ENCODE measurements at places on chromosomes 5 and 9.

DNA sequence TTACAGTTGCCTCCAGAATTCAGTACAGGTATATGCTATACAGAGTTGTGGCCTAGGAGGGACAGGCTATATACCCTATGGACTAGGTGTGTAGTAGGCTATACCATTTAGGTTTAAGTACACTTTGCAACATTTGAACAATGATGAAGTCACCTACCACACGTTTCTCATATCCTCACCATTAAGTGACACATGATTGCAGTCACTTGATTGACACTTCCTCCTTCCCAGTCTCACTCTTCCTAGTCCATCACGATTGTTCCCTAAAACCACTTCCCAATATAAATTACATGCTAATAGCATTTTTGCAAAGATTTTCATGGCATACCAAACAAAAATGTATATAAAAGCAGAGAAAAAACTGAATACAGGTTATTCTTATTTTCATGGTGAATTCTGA, 312.2 kb downstream of the EPB41L4A start:
- no peak for DNase-seq

DNA sequence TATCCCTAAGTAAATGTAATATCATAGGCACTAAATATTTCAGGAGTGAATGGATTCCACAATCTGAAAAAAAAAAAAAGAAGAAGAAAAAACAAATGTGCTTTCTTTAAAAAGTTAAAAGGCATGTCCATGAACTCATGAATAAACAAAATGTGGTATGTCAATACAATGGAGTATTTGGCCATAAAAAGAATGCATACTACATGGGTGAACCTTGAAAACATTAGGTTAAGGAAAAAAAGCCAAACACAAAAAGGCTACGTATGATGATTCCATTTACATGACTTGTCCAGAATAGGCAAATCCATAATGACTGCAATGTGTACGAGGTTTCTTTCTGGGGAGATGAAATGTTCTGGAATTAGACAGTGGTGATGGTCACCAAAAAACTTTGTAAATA, 45.3 kb downstream of the FNIP1 start:
- DNase-seq = no peak

GRCh38 chr5:96492459-96493047, 59.5 kb upstream of the PCSK1 start:
- no peak for DNase-seq

DNA sequence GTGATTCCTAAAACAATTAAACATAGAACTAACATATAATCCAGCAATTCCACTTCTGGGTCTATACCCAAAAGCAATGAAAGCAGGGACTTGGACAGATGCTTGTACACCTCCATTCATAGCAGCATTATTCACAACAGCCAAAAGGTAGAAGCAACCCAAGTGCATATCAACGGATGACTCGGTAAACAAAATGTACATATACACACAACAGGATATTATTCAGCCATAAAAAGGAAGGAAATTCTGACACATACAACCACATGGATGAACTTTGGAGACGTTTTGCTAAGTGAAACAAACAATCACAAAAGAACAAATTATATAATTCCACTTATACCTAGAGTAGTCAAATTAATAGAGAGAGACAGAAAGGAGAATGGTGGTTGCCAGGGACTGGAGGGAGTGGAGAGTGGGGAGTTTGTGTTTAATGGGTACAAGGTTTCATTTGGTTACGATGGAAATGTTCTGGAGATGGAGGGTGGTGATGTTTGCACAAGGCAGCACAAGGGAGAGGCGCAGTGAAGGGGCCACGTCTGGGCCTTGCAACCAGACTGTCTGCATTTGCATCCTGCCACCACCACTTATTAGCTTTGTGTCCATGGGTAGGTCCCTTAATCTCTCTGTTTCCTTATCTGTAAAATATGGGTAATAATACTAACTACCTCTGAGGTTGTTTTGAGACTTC, 36.3 kb upstream of the RLN1 start:
- DNase-seq = no peak

GRCh38 chr5:116002116-116002906, 30.0 kb upstream of the ARL14EPL start:
- DNase-seq = no peak

GRCh38 chr5:157596487-157596886, 20.9 kb upstream of the ADAM19 start:
- no peak for DNase-seq

- DNase-seq = no peak
These were observed 227.8 kb upstream of the SLC24A2 start for GRCh38 chr9:20016611-20017010.

GRCh38 chr9:22529426-22530199, 83.0 kb downstream of the DMRTA1 start:
- DNase-seq = no peak

DNA sequence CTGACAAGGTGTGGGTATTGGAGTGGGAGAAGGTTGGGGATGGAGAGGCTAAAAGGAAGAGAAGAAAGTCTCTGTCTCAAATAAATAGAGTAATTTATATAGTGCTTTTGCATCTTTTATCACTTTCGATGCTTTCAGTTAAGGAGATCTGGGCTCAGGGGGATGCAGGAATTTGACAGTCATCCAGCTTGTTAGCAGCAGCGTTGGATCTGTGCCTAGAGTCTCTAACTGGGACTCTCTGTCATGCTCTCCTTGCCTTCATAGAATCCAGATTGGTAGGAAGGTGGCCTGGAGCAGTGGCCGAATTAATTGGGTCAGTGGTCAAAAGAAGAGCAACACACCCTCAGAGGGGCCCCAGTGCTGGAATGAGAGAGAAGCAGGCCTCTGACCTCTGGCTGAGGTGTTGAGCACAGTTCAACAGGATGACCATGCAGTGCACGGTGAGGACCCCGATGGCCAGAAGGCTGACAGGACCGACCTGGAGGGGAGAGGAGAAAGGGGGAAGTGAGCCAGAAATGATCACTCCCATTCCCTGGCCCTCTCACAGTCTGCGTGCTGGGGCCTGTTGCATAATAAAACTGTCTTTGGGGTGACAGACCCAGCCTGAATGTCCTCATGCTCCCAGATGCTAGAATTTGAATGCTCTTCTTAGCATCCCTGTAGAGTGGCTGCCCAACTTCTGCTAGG, 7.6 kb downstream of the SLC36A3 start:
- no peak for DNase-seq

DNA sequence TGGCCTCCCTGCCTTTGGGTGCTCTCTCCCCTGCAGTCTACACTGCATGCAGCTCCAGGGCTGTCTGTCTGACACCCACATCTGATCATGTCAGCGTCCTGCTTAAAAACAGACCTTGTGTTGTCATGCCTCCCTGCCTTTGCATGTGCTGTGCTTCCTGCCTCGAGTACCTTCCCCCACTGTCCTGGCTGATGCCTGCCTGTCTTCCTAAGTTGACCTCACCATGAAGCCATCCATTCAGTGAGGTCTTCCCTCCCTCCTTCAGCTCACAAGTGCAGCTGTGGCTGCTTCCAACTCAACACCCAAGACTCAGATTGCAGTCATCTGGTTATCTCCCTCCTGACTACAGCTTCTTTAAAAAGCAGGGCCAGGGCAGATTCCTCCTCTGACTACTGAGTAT, 5.5 kb downstream of the ANGPTL2 start:
- DNase-seq = no peak

Data from effector CD8-positive, alpha-beta T cell (primary cell).